ENCODE measurements at places on chromosomes 2 and 18.
A peak's percentile ranks its signal among the peaks of the same experiment; 100 is the strongest.

DNA sequence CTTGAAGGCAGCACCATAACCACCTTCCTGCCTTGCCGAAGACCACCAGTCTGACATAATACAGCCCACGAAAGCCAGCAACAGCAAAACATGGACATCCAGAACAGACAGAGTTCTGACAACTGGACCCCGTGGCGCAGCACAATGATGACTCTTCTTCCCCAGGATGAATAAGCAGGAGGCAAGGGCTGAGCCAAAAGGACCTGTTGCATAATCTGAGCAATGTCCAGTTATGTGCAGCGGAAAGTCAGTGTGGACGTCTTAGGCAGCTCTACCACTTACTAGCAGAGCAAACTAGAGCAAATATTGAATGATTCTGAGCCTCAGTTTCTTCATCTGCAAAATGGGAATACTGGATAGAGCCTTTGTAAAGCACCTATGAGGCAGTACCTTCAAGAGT, 225.1 kb downstream of the ZBTB7C start:
- no peak for DNase-seq

DNA sequence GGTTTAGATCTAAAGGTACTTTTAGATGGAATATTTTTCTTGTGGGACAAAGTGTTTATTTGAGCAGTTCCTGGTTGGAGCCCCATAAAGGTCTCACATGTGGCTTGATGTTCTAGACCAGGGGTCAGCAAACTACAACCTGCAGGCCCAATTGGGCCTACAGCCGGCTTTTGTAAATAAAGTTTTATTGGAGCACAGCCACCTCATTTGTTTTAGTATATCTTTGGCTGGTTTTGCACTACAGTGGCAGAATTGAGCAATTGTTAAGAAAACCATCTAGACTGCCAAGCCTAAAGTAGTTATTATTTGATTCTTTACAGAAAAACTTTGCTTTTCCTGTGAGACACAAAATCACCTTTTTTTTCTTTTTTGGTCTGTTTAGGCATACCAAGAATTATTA, 41.6 kb downstream of the NDC80 start:
- no peak for DNase-seq

DNA sequence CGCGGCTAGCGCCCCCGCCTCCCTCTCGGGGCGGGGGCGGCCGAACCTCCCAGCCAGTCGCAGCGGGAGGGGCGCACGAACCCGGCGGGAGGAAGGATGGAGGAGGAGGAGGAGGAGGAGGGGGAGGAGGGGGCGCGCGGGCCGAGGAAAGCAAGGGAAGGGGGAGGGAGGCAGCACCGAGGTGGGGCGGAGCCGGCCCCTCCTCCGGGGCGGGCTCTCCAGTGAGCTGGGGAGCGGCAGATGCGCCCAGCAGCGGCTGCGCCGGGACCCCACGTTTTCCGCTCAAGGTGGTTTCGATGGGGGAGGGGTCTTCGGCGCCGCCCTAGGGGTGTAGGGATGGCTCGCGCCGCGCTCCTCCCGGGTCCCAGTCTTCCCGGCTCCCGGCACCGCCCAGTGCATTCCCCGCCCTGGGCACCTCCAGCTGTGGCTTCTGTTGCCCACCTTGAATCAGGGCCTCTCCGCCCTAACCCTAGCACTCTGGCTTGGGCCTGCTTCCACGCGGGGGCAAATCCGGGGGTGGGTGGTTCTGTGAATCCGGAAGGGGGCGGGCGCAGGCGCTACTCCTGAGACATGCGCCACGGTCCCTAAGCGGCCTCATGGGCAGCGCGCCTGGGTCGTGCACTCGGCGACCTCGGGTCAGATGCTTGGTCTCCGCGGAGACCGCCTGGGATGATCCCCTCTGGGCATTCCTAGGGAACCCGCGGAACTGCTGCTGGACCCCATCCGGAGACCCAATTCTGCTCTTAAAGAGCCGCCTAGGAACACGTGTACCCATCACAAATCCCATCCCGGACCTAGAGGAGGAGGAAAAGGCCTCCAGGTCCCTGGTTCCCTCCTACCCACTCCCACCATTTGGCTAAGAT, at the start of gene FBXO41:
TSS of gene FBXO41 (minus strand) at position 183 of the 863 bp plus-strand sequence. CDS start 14,848 bp downstream, outside the sequence.
- DNase-seq: peak; percentile 43

- DNase-seq: no peak
These were observed 568.5 kb downstream of the TSN start for GRCh38 chr2:122323927-122324326.

DNA sequence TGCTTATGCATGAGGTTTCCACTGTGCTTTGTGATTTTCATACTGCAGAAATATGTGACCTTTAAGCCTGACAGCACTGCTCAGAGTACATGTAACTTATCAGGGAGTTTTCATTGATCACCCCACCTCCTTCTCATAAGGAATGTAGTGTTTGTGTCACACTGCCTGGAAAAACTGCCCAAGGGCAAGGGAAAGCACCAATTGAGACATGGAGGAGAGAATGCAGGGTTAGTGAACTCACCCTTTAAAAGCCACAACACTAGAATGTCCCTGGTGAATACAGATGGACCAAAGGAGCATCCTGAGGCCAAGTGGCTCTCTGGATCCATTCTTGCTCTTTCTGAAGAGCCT, 147.2 kb upstream of the SPATS2L start:
- no peak for DNase-seq

DNA sequence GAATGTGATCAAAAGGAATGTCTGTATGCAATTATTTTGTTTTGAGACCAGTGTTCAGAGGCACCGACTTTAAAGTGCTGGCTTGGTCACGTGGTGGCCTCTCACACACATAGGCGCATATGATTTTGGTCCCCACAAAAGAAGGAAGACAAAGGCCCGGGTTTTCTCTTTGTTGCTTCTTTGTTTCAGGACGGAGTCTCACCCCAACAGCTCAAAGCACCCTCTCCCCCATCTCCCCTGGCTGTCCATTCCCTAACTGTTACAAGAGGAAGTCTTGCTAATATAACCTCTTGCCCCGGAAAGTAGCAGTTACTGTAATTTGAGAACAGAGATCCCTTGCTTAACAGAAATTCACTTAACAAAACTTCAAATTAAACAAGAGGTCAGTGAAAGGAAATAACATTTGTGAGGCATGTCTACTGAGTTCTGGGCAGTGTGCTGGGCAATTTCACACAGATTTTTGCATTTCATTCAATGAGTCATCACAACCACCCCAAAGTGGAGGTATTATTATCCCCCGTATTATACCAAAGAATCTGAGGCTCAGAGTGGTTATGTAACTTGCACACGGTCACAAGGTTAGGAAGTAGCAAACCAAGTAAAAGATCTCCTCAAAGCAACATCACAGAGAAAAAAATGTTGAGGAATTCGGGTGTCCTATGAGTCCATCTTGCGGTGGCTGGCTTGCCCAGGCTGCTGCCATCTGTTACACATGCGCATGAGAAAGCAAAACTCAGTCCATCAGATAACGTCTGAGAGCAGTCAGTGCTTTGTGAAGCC, 75.8 kb downstream of the SDC1 start:
- DNase-seq: no peak

GRCh38 chr2:60549238-60549927, 4.1 kb downstream of the BCL11A start:
- DNase-seq: no peak

- DNase-seq: no peak
These were observed 624.7 kb downstream of the TDRD15 start for GRCh38 chr2:21748501-21748900.

DNA sequence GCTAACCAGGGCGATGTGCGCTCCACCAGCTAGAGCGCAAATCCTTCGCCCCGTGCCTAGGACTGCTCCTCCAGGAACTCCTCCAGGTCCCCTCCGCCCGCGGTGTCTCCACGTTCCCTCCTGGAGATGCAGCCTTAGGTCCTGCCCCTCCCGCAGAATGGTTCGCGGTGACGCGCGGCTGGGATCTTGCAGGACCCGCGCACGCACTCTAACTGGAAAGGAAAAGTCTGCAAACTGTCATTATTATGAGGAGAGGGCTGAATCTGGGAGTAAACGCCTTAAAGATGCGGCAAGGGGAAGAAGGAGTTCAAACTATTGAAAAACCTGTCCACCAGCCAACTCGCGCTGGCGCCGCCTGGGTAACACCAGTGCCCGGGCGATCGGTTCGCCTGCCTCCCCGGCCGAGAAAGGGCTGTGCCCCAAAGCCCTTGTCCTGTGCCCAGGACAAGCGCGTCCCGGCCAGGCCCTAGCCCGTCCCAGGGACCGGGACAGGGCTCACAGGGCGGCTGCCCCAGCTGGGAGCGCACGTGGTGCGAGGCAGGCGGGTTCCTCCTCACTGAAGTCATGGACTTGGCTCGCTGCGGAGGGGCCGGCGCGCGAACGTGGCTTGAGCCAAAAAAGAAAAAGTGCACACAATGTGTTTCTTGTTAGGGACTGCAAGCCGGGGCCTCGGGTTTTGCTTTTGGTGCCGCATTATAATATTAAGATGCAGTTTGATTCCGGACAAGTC, 5.5 kb upstream of the ID2 start:
- DNase-seq: no peak

DNA sequence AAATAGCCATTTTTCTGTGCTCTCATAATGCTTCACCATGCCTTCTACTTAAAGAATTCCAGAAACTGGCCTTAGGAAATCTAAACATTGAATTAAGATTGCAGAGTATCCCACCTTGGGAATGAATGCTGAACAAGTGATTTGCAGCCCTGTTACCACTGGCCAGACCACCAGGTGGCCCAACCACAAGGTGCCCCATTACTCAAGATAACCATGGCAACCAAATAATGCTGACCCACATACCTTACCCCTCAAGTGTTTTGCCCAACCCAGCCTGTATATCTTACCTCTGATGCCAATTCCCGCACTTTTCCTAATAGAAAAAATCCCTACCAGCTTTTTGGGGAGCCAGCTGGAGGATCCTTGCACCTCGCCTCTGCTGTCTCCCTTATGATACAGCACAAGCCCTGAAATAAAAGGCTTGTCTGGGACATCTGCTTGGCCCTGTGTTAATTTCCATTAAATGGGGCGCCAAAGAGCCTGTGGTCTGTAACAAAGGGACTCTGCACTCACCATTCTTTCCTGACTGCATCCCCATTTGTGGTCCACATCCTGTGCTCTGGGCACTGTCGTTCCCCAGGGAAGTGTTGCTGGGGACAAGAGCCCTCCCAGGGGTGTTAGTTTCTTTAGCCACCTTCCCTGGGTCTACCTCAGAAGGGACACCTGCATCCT, 17.3 kb upstream of the KCNF1 start:
- no peak for DNase-seq

GRCh38 chr2:164840458-164840929, 1.1 kb downstream of the COBLL1 start:
- no peak for DNase-seq

DNA sequence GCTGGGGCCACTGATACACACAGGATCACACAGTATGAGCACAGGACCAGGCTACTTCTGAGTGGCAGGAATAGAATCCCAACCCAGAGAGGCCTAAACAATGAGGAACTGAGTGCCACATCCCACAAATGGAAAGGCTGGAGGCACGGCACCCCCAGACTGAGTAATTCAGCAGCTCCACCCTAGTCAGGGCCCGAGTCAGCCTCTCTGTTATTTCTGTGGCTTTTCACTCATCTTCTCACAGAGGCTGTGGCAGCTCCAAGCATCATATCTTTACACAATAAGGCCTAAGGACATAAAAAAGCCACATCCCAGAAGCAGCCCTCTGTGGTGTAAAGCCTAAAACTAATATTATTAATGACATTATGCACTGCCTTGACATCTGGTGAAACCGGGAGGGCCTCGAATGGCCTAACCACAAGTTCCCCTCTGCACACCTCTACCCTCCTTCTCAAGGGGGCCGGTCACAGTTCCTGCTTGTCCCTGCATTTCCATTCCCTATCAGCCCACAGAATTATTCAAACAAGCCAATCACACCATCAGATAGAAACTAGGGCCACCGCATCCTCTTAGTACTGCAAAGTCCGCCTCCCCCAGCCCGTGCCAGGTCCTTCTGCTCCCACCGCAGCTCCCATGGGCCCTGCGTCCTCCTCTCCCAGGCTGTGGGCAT, 12.5 kb upstream of the MAL start:
- no peak for DNase-seq

DNA sequence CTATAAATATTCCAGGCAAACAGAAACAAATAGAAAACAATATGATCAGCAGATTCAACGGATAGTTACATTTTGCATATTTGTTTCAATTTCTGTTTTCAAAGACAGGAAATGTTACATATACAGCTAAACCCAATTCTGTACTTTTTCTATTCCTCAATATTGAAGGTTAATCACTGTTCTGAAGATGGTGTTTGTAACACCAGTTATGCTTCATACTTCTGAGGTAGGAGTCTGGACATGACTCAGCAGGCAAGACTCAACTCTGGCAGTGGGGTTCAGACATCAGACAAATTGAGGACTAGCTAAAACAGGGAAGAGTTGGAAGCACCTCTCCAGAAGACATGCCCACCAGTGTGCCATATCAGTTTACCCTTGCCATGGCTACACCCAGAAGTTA, 16.6 kb downstream of the SERPINB13 start:
- no peak for DNase-seq

DNA sequence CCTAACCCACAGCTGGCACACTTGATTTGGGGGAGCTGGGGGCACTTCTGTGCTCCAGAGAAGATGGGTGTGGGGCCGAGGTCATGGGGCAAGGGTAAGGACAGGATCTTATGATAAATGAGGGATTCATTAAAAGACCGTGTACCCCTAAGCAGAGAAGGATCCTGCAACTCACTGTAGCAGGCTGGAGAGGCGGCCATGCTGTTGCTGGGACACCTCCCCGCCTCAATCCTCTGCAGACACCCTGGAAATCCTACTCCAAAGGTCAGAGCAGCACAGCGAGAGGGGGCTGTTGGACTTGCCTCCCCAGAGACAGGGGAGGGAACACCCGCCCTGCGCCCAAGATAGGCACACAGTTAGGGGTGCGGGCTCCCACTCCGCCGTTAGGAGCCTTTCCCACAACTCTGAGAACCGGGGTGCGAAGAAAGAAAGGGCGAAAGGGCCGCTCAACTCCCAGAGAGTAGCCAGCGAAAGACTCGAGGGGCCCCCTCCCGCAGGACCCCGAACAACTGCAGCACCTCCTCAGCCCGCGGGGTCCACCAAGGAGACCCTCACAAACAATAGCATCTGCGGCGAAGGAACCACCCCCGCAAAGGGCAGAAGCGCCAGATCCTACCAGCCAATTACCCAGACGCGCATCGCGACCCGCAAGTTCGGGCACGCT, 1.4 kb downstream of the PARD6G start:
- no peak for DNase-seq

GRCh38 chr2:120963997-120964705, 228.5 kb downstream of the GLI2 start:
- no peak for DNase-seq

DNA sequence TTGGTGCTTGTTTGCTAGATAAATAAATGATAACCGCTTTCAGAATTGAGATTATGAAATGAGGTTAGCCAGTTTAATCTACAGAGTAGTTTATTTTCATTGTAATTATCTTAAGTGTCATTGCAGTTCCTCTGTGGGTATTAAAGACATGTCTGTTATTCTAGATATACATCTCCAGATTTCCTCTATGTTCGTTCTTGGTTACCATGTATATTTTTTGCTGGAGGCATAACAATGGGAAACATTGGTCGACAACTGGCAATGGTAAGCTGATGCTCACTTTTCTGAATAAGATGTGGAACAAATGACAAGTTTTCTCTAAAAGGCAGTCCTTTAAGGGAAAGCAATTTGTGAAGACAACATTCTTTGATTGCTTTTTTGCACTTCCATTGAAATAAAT, 18.7 kb downstream of the INSIG2 start:
- no peak for DNase-seq

- no peak for DNase-seq
These were observed 221.6 kb downstream of the RBM43 start for GRCh38 chr2:151040039-151040438.

All from activated CD4-positive, alpha-beta T cell treated with anti-CD3 and anti-CD28 coated beads for 1 hour (primary cell).